Testis (tissue), 5 donors: ENCODE measurements at places on chromosomes 1 and 21. TPM values are rescaled to one million over a fixed set of nuclear protein-coding genes. Genes with fewer than 3 reads are reported as not detected.

- no peak for DNase-seq
Observed at GRCh38 chr21:40646651-40647050, 200.3 kb downstream of the DSCAM start.

- DNase-seq = peak; percentile 61
Observed at GRCh38 chr1:91751275-91751674, 134.7 kb downstream of the TGFBR3 start.

DNA sequence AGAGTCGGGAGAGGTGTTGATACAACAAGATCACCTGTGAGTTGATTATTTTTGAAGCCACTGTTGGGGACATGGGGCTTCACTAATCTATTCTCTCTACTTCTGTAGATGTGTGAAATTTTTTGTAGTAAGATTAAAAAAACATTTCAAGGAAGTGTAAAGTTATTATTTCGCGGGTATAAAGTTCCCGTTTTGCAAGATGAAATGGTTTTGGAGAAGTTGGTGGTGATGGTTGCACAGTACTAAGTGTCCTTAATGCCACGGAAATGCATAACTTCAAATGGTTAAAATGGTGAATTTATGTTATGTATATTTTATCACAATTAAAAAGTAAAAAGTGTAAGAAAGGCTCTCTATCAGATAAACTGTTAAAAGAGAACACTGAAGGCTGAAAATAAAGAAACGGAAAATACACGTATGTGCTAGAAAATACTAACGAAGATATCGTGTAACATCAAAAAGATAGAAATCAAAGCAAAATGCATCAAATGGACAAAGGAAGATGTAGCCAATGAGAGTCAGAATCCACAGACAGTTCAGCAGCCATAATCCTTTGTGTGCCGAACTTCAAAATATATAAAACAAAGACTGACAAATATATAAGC lies 2.9 kb upstream of the ITGB2 start:
- no peak for DNase-seq

C1QB gene
- 66.0 TPM for total RNA-seq
